Pancreas (tissue), 10 donors: ENCODE measurements at places on chromosomes 3 and 15.

- no peak for DNase-seq
These were observed 116.9 kb upstream of the RAP2B start for GRCh38 chr3:153045150-153045549.

DNA sequence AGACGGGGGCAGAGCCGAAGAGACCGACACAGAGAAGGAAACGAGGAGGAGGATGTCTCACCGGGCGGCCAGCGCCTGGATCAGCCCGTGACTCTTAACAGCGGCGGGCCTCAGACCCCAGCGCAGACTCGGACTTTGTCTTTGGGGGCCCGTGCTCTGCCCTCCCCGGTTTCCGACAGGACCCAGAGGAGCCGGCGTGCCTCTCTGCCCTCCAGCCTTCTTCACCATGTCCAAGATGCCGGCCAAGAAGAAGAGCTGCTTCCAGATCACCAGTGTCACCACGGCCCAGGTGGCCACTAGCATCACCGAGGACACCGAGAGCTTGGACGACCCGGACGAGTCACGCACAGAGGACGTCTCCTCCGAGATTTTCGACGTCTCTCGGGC, 1.0 kb downstream of the TSC22D2 start:
- DNase-seq, result no peak

DNA sequence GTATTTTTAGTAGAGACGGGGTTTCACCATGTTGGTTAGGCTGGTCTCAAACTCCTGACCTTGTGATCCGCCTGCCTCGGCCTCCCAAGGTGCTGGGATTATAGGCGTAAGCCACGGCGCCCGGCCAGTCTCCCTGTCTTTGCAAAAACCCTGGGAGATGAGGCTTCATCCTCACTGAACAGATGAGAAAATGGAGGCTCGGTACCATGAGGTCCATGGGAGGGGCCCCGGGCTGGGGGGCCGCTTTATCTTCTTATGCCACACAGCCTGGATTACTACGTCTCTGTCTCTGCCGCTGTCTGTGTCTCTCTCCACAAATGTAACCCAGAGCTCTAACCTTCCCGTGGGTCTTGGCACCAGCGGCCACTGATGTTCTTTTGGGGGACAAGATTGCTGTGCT, 39.1 kb downstream of the ABTB1 start:
- peak; percentile 27 for DNase-seq

DNA sequence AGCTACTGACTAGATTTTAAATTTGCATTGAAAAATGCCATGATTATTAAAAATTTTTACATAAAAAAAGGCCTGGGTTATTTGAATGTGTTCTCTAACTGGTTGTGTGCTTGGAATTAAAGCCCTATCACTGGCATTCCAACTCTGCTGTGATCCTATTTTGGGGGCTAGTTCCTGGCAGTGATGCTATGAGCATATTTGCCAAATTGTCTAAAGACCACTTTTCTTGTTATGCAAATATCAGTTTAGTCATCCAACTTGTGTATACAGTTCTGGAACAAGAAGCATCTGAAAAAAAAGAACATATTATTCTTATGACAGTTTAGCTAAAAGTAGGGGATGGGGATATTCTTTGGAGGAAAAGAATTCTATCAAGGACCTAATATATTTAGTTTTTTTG, 243.4 kb upstream of the ZNF717 start:
- DNase-seq, result no peak

DNA sequence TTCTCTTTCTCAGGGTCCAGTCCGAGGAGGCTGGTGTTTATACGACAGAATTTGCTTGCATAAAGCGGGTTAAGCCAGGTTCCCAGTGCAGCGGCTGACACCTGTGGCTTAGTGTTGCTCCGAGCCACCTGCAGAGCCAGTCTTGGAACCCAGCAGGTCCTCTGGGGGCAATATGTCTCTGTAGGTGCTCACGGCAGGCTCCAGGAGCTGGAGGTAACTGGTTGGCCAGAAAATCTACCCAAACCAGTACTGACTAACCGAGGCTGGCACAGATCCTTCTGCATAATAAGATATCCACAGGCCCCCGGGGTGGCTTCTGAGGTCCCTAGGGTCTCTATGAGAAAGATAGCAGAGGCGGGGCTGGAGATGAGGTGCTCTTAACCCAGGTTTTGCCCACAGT, 3.2 kb downstream of the MGLL start:
- DNase-seq, result no peak

DNA sequence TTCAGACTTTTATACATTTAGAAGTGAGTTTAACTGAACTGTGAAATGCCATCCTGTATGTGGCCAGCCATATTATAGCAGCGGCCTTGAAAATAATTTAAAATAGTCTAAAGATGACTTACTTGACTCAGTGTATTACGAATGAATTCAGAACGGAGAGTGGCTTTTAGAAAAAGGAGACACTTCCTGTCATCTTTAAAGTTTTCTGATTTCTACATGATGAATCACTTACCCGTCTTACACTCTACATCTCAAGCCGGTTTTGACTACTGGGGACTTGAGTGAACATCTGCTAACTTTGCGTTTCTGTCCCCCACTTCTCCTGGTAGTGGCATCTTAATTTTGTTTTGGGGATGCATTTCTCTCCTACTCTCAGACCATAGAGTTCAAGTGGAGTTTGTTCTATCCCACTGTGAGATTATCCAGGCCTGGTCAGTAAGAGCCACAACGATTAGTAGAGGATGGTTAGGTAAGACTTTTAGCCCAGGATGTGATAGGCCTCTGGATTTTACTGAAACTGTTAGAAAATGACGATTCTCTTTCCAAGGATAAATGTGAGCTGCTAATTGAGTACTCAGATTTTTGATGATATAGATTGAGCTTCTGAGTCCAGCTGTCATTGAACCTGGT, 175.4 kb upstream of the CADPS start:
- DNase-seq, result no peak

DNA sequence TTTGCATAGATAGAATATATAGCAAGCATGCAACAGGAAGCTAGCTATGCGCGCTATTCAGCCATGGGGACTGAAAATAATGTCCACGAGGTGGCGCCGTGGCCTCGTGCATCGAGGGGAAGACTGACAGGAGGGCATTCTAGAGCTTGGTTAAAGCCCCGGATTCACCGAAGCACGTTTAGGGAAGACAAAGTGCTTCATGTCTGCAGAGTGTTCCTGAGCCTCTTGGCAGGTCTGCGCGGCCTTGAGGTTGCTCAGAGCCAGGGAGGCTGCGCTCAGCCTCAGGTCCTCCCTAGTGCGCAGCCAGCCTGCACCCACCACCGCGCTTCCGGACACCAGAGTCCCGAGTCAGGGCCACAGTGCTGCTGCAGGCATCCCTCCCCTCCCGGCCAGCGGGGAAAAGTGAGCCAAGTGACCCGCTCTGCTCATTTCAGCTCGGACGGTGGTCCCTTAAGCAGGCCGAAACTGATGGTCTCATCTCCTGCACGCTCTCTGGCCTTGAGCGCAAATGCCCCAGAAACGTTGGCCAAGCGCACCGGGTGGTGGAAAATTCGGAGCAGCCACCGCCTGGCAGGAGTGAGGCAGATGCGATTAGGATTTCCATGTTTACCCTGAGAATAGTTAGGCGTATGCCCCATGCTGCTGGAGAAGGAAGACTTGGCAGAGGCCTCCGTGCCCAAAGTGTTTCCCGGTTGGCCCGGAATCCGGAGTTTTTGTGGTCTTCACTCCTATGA, 24.8 kb downstream of the GABRA5 start:
- DNase-seq, result no peak

GRCh38 chr3:156483002-156483401, 71.9 kb downstream of the SSR3 start:
- no peak for DNase-seq

GRCh38 chr15:78421238-78421965, 16.6 kb upstream of the IREB2 start:
- DNase-seq, result no peak

DNA sequence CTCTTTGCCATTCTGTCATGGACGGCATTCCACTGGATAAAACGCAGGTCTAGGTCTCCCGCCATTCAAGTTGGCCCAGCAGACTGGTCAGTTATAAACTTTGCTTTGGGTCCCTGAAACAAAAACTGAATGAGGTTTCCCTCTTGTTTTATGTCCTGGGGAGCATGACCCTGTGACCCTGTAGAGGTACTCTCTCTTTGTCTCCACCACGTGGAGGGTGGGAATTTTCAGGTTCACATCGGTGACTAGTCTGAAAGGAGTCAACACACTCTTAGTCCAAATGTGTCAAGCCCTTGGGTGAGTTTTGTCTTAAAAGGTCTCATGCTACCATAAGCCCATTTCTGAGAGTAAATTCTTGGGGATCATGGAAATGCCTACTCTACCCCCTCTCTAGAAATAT, 139.9 kb downstream of the PLCH1 start:
- no peak for DNase-seq

GRCh38 chr3:43838877-43839276, 148.1 kb downstream of the ABHD5 start:
- DNase-seq, result no peak

GRCh38 chr15:29081781-29082180, 187.8 kb downstream of the NSMCE3 start:
- DNase-seq, result no peak

DNA sequence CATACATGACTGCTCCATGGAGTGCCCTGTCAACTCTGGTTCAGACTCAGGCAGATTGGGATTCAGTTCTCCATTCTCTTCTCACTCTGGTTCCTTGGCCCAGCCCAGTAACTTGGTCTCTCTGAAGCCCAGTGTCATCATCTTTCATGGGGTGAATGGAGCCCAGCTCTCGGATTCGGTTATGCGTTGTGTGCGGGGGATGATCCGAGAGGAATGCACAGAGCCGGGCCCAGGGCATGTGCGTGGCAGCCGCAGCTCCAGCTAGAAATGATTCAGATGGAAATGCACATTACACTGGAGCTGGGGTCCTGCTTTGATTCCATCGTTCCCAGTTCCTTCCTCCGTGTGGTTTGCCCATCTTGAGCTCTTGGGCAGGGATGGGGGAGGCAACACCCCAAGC, 189.4 kb downstream of the FEZF2 start:
- no peak for DNase-seq

- no peak for DNase-seq
These were observed 565.5 kb downstream of the PDCD6IP start for GRCh38 chr3:34363881-34364280.

DNA sequence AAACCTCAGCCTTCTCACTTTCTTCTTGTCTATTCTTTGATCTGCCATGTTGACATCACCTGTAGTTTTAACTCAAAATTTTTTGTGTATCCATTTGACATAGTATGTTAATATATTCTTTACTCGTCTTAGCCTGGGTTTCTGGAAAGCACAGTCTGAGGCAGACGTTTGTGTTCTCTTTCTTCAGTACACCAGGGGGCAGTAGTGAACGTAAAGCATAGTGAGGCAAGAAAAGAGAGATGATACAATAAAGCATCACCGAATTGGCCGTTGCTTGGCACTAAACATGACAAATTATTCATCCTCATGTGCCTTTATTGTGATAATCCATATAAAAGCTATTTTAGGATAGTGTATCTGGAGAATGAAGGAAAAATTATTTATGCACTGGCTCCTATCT, 141.0 kb upstream of the MYRIP start:
- no peak for DNase-seq

DNA sequence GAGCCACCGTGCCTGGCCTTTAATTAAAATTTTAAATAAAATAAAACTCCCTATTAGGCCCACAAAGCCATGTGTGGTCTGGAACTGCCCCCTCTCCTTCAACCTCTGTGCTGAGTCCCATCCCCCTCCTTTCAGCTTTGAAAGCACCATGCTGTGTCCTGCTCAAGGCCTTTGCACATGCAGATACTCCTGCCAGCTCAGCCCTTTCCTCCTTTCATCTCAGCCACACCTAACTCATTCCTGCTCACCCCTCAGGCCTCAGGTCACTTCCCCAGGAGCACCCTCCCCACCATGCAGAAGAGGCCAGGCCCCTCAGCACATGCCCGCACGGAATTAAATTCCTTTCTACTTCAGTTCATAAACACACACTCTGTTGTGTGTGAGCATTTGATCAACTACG, 28.1 kb downstream of the ATRIP start:
- DNase-seq, result no peak

DNA sequence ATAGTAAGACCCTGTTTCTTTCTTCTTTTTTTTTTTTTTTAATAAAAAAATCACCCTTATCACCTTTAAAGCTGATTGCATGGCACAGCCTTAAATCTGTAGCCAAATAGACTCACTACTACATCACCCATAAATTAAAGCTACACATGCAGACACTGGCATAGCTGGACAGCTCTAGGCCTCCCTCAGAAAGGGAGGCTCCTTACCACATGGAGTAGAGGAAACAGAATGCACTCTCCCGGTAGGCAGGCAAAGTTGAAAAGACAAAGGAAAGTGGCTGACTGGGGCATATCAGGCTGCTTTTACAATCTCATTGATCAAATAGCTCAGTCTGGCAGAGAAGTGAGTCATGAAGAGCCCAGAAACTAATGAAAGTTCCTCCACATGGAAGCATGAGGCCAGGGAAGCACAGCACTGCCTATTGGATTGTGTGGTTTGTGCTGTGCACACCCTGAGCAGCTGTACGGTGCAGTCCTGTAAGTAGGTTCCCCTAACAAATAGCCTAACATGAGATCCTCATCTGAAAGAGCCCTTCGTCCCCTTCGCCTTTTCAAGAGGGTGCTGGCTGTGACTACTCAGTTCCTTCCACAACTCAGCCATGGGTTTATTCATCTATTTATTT, 32.7 kb upstream of the FAM98B start:
- DNase-seq, result no peak

DNA sequence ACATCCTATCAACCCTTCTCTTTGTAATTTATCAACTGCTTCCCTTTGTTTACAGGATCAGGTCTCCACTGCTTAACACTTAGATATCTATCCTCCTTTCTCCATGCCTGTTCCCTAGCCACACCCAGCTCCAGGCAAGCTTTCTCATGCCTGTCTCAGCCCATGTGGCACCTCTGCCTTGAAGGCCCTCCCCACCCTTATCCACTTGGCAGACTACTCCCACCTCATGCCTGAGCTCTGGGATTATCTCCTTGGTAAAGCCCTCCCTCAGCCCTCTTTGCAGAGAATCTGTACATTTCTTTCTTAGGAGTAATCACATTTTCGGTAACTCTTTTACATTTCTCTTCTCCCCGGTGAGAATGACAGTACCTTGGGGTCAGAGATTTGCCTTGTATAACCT, 96.0 kb downstream of the ATP1B3 start:
- no peak for DNase-seq

DNA sequence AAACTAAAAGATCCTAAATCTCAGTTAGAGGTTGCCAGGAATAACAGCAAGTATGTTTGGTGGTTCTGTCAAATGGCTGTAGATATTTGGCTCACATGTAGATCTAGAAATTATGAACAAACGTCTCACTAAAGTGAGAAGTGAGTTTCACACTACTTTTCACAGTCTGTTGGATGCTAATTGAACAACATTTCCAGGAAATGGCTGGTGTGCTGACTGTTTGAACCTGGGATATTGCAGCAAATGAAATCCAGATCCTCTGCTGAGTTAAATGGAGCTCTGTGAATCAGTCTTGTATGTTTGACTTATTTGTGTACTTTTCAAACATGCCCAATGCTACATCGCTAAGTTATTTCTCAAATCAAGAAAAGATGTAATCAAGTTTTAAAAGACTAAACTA, 21.3 kb upstream of the RSL24D1 start:
- no peak for DNase-seq

DNA sequence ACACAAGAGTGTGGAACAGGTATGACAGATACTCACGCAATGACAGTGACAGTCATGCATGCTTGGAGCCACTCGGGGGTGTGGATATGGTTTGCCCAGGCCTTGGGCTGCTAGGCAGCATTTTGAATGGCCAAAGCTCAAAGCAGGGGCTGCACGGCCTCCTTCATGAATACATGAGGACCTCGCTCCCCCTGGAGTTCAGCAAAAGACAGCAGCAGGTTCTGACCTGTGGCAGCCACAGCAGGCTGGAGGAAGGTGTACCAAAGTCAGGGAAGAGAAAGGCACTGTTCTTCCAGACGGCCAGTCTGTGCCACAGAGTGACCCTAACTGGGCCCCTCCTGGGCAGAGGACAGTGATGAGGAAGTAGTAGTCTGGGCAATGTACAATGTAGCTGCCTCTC, 88.2 kb upstream of the C2CD4B start:
- no peak for DNase-seq
